ENCODE measurements at places on chromosomes 16 and 17.
A peak's percentile ranks its signal among the peaks of the same experiment; 100 is the strongest.

- DNase-seq: no peak
Measured at GRCh38 chr16:19589771-19590302, 34.3 kb downstream of the VPS35L start.

- peak; percentile 90 for DNase-seq
Measured at GRCh38 chr16:67841816-67842508, at the start of gene THAP11. Gene THAP11, plus strand, starts transcription at chr16:67842320. Its CDS starts 235 bp downstream, at chr16:67842555.

DNA sequence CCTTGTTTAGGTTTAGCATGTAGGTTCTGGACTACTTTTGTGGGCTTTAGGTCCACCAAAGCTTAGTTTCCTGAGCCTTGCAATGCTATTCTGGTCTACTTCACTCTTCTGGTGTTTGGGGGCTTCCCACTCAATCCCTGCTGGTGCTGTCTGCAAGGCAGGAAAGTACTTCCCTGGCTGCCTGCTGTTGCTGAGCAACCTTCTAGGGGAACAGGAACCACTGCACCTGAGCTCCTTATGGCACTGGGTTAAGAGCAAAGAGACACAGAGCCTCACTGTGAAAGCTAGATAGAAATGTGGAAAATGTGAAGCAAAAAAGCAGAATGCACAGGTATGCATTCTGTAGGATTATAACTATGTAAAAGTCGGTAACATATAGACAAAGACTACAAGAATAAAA is 17.0 kb downstream of the MPO start:
- no peak for DNase-seq

- DNase-seq: no peak
Measured at GRCh38 chr17:28882154-28882895, 15.2 kb downstream of the FLOT2 start.

- DNase-seq: no peak
Measured at GRCh38 chr16:87965417-87965816, 14.2 kb downstream of the BANP start.

- no peak for DNase-seq
Measured at GRCh38 chr17:65103896-65104295, 33.3 kb upstream of the RGS9 start.

DNA sequence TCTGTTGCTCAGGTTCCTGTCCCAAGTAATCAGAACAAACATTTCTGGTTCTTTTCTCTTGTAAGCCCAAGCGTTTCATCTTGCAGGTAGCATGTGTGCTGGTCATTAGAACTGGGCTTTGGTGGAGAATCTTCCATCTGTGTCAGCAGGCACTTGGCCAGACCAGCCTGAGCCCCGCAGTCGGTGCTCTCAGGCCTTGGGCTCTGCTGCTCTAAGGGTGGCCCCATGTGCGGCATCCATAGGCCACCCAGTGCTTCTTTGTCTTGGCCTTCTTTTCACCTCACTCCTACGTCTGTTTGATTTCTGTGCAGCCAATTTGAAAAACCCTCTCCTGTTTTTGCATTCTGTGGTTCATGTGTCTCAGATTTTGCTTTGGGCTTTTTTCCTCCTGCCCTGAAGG is 51.6 kb downstream of the PLD6 start:
- no peak for DNase-seq

DNA sequence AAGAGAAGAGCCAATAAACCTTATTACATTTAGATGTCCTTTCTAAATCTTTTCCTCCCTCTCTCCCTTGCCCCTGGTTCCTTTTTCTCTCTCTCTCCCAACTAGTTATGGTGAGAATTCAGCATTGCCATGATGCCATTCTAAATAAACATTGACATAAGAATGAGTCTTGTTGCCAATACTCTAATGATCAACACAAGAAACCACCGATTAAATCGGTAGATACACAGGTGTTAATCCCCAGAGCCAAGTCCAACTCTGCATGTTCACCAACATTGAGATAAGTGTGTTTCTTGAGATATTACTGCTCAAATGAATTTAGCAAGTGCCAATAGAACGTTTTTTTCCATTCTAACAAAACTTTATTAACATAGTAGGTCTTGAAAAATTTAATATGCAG is 412.1 kb downstream of the KCNJ2 start:
- no peak for DNase-seq

- no peak for DNase-seq
Measured at GRCh38 chr16:15581127-15581815, 61.7 kb downstream of the MARF1 start.

DNA sequence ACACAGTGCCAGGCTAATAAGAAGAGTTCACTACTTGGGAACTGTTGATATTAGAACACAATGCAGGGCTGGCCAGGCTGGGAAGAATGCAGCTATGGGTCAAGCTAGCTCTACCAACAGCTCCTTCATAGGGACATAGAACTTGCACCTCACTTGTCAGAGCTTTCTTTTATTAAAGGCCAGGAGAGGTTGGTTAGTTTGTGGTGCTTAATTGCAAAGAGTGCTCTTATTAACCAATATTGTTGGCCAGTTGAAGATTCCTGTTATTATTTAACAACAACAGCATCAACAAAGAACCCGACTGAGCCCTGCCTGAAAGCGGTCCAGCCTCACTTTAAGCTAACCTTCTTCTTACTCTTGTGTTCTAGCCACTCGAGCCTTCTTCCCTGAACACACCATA is 43.4 kb upstream of the ANKFN1 start:
- no peak for DNase-seq

- DNase-seq: no peak
Measured at GRCh38 chr17:69348429-69348828, 21.5 kb upstream of the ABCA5 start.

- no peak for DNase-seq
Measured at GRCh38 chr16:85738923-85739715, 11.8 kb downstream of the C16orf74 start.

DNA sequence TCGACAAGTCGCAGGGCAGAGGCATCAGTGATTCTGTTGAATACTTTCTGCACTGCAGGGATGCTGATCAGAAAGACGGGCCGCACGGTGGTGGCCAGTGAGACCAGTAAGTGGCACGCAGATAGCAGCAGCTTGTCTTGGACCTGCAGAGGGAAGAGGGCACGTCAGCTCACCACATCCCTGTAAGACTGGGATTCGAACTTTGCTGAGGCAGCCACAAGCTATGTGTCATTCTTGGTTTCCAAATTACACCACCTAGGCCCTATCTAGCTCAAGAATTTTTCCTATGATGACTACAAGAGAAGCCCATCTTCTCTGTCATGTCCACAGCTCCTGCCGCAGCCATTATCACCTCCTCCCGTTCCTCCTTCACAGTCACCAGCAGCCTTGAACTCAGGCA is 49.4 kb upstream of the GSG1L start:
- DNase-seq: no peak

GRCh38 chr16:81697616-81698309 is 81.3 kb upstream of the PLCG2 start:
- DNase-seq: no peak

- no peak for DNase-seq
Measured at GRCh38 chr16:77434022-77434529, 758 bp downstream of the ADAMTS18 start.
